DMS79 (cell line): ENCODE measurements at places on chromosomes 7 and 10.
A peak's percentile ranks its signal among the peaks of the same experiment; 100 is the strongest.

DNA sequence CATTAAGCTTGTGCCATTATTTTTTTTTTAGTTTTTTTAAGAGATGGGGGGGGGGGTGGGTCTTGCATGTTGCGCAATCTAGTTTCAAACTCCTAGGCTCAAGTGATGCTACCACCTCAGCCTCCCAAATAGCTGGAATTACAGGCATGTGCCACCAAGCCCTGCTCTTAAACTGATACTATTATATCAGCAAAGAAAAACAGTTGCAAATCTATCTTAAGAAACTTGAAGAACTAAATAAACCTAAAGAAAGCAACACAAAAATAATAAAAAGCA lies 47.5 kb downstream of the BRAF start:
- no peak for DNase-seq

- DNase-seq: no peak
Observed at GRCh38 chr10:118447478-118448270, 105.5 kb upstream of the FAM204A start.

GRCh38 chr10:104109908-104110662 lies 11.9 kb upstream of the SFR1 start:
- no peak for DNase-seq

- DNase-seq: peak; percentile 4
Observed at GRCh38 chr7:149284343-149284742, 22.3 kb downstream of the ZNF783 start.

DNA sequence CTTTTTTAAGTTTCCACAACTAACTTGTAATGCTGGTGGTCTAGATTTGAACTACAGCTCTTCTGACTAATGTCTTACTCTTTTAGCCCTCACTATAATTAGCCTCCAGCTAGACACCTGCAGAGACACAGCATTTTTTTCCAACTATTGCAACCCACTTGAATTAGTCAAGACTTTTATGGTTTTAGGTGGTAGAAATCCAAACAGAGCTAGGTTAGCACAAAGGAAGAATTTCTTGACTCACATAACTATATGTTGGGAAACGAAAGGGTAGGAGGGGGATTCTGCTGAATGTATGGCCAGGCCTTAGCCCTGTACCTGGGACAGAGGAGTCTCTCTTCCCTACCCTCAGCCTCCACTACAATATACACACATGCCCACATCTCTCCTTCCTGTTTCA lies 586.1 kb downstream of the INHBA start:
- no peak for DNase-seq

DNA sequence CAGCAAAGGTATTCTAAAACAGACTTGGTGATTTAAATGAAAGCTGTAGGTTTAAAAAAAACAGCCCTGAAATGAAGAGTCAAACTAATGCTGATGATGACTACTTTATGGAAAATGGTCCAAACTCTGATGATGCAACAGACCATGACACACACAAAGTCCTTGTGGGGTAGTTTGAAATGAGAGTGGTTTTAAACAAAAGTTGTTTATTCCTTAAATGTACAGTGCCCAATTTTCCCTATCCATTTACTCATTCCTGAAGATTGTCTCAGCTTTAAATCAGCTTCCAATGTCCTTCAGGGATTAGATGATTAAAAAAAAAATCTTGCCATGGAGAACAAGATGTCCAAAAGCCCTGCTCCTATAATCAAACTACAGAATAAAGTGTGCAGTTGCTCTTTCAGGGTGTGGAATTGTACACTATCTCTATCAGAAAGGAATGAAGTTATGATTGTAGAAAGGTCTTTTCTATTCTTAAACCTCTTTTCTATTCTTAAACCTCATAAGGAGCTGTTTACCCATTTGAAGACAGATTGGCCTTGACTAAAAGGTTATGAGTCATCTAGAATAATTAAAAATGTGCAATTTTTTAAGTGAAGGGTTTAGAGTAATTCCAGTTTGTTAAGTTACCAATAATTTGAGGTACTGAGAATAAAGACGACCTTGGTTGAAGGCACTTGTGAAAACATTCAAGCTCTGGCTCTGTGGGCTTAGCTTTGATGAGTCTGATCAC lies 70.2 kb upstream of the ITGA8 start:
- no peak for DNase-seq

- no peak for DNase-seq
Observed at GRCh38 chr7:7595451-7595850, 28.8 kb downstream of the MIOS start.

GRCh38 chr10:124604214-124605000 lies 139.8 kb downstream of the FAM53B start:
- no peak for DNase-seq
